ENCODE measurements at places on chromosomes 11 and 22.

GRCh38 chr11:69684651-69685050 is 9.5 kb upstream of the LTO1 start:
- DNase-seq: no peak

GRCh38 chr11:18105086-18105801 is 638 bp downstream of the SAAL1 start:
- no peak for DNase-seq

- no peak for DNase-seq
Observed at GRCh38 chr11:94303966-94304958, at the start of gene IZUMO1R. IZUMO1R (plus strand) TSS chr11:94304580; CDS start chr11:94305637, 1,057 bp downstream.

- DNase-seq: no peak
Observed at GRCh38 chr11:46247090-46247489, 30.4 kb upstream of the CREB3L1 start.

DNA sequence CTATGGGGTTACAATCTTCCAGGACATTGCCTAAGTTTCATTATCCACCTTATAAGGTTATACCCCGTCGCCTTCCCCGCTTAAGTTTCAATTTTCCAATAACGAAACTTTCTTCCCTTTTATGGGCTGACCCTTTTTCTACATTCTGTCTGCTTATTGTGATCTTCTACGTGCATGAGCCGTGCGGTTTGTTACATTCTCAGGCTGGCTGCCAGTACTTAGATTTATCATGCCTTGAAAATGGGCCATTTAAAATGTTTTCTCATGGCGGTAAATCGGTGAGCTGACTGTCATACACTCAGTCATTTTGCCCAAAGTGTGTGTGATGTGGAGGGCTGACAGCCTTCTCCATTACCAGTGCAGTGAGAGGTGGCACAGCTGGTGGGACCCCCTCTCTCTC is 23.3 kb downstream of the DGCR6L start:
- DNase-seq: no peak

DNA sequence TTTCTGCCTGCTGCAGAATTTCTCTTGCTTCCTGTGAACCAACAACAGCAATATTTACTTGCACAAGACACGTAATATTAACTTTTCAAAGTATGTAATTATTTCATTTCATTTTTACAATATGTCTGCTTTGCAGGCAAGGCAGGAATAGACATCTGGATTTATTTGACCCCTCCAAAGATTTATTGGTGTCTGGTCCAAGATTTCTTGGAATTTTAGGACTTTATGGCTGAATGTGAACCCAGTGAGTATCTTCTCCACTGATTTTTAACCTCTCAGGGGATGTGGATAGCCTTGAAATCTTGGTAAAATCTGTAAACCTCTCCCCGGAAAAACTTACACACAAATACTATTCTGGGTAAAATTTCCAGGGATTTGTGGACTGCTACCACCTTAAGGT is 61.5 kb downstream of the PKNOX2 start:
- DNase-seq: no peak

DNA sequence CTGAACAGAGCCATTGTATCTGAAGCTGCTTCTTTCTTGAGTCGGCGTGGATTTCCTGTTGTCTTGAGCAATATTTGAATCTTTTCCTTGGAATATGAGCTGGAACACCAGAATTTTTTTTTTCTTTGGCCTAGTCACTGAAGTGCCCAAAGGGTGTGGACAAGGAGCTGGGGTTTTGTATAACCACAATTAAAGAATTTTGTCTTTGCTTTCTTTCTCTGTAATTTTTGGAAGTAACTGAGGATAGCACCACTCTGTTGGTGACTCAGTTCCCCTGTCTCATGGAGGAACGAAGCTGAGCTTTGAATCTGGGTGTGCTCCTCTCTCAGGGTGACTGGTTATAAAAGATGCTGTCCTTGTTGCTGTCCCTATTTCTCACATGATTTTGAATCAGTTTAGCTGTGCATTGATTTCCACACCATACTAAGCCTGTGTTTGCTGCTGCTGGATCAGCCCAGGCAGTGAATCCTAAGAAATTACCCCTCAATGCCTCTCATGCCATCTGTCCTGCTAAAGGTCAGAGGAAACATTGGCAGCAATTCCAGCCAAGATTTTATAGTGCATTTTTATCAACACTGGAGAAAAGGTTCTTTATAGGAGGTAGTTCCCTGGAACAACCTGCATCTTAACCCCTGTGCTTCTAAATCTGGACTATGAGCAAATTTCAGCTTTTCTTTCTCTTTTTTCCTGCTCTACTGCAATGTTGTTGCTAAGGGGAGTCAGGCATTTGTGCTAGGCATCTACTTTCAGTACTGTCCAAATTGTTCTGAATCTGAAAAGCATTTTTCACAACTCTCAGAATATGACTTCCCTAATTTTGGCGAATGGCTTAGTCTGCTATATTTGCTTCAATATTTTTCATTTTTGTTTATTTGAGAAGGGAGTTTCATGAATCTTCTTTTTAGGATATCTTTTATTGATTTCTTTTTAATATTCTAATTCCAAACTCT is 540.8 kb downstream of the SOX6 start:
- DNase-seq: no peak

DNA sequence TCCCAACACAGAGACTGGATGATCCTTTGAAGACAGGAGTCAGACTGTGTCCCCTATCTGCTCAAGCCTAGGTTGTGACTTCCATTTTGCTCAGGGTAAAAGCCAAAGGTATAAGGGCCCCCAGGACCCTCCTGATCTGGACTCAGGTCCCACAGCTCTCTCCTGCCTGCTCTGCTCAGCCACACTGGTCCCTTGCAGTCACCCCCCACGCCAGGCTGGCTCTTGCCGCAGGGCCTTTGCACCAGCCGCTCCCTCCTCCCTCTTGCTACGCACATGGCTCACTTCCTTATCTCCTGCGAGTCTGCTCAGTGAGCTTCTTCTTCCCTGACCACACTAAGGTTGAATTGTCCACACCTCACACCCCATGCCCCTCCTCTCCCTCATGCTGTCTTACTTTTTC is 28.4 kb upstream of the CACNG2 start:
- no peak for DNase-seq

GRCh38 chr11:75946531-75947530 is 131.8 kb downstream of the UVRAG start:
- no peak for DNase-seq

DNA sequence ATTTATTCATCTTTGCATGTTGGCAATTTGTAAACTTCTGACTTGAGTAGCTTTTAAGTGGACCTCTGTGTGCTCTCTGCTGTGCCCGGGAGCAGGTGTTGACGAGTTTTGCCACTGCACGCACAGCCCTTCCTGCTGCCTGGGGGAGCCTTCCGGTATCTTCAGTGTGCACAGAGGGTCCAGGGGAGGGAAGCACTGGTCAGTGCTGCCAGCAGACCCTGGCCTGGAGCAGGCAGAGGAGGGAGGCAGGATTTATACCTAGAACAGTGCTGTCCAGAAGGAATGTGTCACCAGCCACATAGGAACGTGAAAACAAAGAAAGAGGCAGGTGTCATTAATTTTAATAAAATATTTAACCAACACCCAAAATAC is 403.6 kb downstream of the TBC1D22A start:
- no peak for DNase-seq

DNA sequence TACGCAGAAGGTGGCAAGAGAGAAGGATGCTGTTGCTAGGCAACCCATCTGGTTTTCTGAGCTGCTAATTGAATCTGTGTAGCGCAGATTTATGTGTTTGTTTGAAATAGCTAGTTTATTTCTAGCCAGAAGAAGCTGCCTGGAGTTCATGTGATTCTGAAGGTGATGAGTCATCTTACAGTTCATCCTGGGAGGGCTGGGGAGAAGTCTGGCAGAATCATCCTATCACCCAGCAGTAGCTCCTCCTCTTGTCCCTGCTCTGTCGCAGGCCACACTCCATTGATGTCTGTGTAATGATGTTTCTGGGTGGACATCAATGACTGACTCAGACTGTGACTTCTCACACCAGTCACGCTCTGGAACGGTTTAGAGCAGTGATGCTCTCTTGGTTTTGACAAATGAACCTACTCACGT is 4.8 kb upstream of the FBXO7 start:
- no peak for DNase-seq

DNA sequence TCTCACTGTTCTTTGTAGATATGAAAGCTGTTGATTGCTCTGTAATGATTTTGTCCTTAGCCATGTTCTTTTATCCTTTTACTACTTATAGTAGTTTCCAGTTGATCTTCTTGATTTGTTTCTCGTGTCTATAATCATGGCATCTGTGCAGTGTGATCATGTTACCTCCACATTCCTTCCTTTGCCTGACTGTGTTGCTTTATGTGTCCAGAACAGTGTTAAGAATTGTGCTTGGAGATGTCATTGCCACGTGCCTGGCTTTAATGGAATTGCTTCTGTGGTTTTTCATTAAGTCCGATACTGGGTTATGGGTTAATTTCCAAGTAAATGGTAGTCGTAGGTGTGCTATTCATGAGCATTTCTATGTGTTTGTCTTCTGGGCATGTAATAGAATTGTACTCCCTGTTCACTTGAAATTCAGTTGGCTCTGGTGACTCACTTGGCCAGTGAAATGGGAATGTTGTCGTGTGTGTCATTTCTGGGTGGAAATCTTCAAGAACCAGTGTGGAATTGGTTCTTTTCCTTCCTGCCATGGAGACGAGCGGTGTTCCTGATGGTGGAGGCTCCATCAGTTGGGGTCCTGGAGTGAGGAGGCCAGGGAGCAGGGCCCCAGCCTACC is 6.8 kb downstream of the GTSE1 start:
- no peak for DNase-seq

- no peak for DNase-seq
Observed at GRCh38 chr11:77037057-77037456, 2.9 kb downstream of the B3GNT6 start.

DNA sequence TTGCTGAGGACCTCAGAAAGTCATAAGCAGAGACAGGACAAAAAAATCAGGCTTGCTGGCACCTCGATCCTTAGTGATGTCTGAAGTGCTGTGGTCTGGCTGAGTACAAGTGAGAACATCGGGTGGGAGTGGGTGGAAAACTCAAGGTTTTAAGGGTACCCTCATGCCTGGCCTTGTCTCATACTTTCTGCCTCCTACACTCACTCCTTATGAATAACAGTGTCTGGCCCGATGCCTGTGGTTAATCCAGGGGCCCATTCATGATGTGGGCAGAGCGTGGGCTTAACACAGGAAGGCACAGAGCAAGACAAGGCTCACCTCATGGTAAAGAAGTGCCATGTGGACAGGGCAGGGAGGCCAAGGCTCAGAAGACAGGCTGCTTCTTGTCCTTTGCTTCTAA is 11.0 kb upstream of the UCP3 start:
- no peak for DNase-seq

DNA sequence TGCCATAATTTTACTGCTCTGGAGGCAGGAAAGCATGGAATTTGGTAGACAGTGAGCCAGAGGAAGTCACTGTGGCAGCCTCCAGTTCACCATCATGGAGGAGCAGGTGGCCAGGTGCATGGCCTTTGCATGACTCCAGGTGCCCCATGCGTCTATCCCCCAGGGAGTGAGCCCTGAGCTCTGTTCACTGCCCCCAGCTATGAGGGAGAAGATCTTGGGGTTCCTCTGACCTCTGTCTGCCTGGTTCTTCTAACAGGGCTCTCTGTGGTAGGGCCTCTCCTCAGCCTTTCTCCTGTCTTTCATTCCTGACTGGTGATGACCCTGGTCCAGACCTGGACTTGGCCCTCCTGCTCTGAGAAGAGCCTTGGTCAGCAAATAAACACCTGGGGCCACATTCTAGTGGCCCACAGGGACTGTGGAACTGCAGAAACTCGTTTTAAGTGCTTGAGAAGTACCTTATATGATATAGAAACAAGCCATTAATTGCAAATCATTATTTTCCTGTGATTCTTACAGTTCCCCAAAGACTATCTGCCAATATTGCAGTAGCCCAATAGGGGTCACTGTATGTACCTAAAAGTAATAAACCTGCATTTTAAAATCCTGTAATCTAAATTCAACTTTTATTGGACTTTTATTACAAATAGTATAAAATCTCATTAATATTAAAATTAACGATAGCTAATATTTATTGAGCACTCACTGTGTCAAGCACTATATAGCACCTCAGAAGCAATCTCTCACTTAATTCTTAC is 120.0 kb upstream of the SYT13 start:
- DNase-seq: peak; percentile 6

GRCh38 chr11:63603180-63603518 is 11.1 kb downstream of the PLAAT3 start:
- DNase-seq: no peak

GRCh38 chr11:122714484-122714883 is 59.0 kb downstream of the UBASH3B start:
- DNase-seq: no peak

DNA sequence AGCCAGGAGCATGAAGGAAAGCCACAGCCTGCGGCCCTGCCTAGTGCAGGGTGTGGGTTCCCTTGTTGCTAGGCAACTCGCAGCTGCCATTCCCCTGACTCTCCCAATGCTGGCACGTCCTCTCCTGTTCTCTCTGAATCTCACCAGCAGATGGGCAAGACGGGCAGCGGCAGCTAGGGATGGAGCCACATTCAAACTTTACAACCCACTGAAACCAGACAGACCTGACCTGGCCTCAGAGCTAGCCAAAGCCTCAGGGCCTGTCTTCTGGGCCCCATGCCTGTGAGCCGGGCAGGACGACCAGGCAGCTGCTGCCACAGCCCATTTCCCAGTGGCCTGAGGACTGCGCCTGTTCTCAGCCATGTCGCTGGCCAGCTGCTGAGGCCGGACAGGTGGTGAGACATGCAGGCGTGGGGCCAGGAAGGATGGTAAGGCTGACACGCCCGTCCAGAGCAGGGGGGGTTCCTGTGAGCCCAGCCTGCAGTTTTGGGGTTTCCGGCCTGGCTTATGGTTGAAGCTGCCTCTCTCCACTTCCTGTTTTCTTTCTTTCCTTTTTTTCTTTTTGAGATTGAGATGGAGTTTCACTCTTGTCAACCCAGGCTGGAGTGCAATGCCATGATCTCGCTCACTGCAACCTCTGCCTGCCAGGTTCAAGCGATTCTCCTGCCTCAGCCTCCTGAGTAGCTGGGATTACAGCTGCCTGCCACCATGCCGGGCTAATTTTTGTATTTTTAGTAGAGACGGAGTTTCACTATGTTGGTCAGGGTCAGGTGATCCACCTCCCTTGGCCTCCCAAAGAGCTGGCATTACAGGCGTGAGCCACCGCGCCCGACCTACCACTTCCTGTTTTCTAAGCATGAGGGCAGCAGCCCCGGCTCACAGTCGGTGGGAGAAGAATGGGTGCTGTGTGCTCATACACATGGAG is 4.1 kb downstream of the SUN2 start:
- DNase-seq: no peak

- no peak for DNase-seq
Observed at GRCh38 chr11:78710417-78710816, 135.8 kb upstream of the NARS2 start.

GRCh38 chr11:9850224-9850895 is 186.5 kb downstream of the SWAP70 start:
- no peak for DNase-seq

- no peak for DNase-seq
Observed at GRCh38 chr22:39374191-39374590, 24.4 kb downstream of the SYNGR1 start.
